ENCODE measurements at places on chromosomes 7 and 10. TPM values are rescaled to one million over a fixed set of nuclear protein-coding genes. Genes with fewer than 3 reads are reported as not detected.

The NRCAM gene
- polyA plus RNA-seq: 2.0 TPM

The C7orf57 gene
- polyA plus RNA-seq: not detected

The TMEM270 gene
- 0.09 TPM for polyA plus RNA-seq

The C10orf105 gene
- 0.11 TPM for polyA plus RNA-seq

The LIPN gene
- 0.06 TPM for polyA plus RNA-seq

The TMEM140 gene
- 18.1 TPM for polyA plus RNA-seq

The NME8 gene
- not detected for polyA plus RNA-seq

The HOXA5 gene
- polyA plus RNA-seq: 9.9 TPM

The LGI1 gene
- polyA plus RNA-seq: 1.8 TPM

The PNLIPRP3 gene
- 0.27 TPM for polyA plus RNA-seq

The COL28A1 gene
- polyA plus RNA-seq: 5.3 TPM

DNA sequence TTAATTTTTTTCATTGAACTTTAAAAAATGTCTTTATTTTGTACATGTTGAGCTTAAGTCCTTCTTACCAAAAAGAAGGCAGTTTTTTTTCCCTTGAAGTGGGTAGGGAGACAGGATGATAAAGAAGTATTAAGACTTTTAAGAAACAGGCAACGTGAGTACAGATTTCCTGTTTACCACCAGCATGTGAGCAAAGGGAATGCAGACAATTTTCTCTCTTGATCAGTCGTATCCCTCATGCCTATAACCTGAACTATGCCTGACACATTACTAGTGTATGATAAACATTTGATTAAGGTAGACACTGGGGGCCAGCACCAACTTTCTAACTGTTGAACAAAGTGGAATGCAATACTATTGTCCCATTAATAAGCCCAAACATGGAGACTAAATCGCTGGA lies 8.8 kb upstream of the OR2A2 start:
- DNase-seq: no peak

DNA sequence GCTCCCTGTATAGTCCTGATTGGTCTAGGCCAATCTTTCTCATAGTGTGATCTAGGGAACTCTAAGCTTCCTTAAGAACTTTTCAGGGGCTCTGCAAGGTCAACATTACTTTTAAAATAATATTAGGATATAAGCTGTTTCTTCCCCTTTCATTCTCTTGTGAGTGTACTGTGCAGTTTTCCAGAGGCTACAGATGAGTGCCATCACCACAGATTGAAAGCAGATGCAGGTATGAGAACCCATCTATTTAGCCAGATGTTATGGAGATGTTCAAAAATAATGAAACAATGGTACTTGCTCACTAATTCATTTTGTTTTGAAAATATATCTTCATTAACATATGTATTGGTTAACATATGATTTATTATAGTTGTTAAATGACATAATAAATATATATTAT lies 169.2 kb upstream of the SEMA3A start:
- no peak for DNase-seq

DNA sequence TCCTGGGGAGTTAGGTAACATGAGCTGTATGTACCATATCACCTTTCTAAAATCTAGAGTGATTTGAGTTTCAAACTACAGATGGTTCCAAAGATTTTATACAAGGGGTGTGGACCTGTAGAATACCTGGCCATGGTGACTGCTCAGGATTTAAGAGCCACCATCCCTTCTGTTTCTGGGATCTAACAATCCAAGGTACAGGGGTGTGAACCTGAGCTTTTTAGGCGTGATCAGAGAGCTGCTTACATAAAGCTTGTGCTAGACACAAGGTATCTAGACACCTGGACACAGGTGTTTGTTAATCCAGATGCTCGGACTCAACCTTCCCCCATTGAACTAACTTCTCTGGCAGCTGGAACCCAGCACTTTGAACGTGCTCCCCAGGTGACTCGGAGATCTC lies 516.4 kb downstream of the RPS24 start:
- no peak for DNase-seq

- DNase-seq: no peak
Measured at GRCh38 chr10:12218991-12219390, 23.0 kb downstream of the CDC123 start.

- DNase-seq: no peak
Measured at GRCh38 chr7:89054361-89054760, 258.8 kb upstream of the TEX47 start.

GRCh38 chr7:4799508-4800268 lies 24.3 kb downstream of the AP5Z1 start:
- no peak for DNase-seq

GRCh38 chr7:135100856-135101255 lies 47.0 kb upstream of the TMEM140 start:
- no peak for DNase-seq

- DNase-seq: no peak
Measured at GRCh38 chr7:148717266-148717793, 18.6 kb downstream of the CUL1 start.

GRCh38 chr7:39951226-39952194 lies 1.5 kb downstream of the CDK13 start:
- DNase-seq: no peak

GRCh38 chr7:135486261-135486920 lies 23.5 kb downstream of the CNOT4 start:
- no peak for DNase-seq

GRCh38 chr7:15332956-15333355 lies 228.9 kb downstream of the AGMO start:
- DNase-seq: no peak

- DNase-seq: no peak
Measured at GRCh38 chr7:22115689-22116088, 170.0 kb upstream of the CDCA7L start.

DNA sequence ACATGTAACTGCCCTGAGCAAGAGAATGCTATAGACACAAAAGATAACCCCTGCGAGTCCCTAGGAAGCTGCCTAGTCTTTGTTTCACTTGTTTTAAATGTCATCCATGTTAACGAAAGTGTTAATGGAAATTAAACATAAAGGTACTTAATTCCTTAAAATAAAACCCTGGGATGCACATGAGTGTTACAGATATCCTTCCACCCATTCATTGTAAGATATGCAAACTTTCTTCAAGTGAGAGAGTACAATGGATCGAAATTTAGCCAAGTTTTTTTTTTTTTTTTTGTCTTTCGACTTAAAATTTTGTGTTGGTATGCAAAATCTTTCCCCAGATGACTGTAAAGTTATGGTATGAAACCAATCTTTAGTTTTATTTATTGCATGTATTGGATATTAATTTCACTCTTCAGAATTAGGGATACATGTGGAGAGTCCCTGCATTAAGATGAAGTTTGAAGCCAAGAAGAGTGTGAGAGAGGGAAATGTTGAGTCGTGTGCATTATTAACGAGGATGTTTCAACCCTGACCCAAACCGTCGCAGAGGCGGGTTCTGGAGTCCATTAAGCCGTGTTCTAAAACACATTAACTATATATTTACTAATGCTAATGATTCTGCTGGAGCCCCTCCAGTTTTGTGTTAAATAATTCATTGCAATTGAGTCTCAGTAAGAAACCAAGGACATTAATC lies 1.6 kb downstream of the CDK14 start:
- DNase-seq: no peak

GRCh38 chr10:59995862-59996261 lies 89.5 kb upstream of the CCDC6 start:
- DNase-seq: no peak
